ENCODE measurements at places on chromosomes 1 and 21.
A peak's percentile ranks its signal among the peaks of the same experiment; 100 is the strongest.

- DNase-seq = no peak
These were observed 30.8 kb downstream of the ST6GALNAC3 start for GRCh38 chr1:76105372-76105771.

DNA sequence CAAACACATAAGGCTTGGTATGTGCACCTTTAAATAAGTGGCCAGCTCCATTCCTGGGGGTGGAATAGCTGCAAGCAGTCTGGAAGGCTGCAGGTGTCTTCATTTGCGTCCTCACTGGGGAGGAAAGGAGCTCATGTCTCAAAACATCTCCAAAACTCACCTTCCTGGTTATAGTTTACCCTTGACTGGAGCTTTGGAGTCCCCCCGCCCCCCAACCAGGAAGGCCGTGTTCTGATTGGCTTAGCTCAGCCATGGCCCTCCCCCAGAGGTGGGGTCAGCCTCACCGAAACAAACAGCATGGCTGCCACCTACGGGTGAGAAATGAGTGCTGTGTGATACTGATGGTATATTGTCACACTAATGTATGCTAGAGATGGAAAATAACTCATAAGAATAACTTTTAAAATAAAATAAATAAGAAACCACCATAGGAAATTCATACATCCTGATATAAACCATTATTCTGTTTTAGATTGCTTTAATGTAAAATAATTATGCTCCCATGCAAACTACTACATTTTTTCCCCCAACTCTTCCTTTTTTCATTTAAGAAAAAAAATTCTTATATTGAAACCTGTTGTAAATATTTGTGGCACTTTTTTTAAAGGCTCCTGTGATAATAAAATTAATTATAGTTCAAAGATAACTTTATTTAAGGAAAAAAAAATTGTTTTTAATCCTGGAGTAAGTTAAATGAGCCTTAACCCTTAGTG is 90.8 kb downstream of the ZP4 start:
- DNase-seq = no peak

- peak; percentile 82 for DNase-seq
These were observed 24.1 kb upstream of the ALDH4A1 start for GRCh38 chr1:18926315-18927081.

DNA sequence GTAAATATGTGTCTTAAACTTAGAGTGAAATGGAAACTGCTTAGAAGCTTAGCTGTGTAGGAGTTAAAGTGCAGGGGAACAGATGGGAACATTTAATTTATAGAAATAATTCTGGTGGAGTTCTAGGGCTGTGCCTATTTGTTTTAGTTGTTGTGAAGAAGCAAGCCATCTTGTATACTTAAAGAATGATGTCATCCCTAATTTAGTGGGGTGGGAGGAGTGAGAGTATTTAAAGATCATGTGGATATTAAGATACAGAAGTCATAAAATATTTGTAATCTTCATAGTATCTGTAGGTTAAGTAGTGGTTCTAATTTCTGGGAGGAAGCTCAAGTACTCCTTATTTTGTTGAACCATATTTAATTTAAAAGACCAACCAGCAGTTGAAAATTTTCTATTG is 41.5 kb downstream of the BACH1 start:
- DNase-seq = no peak

DNA sequence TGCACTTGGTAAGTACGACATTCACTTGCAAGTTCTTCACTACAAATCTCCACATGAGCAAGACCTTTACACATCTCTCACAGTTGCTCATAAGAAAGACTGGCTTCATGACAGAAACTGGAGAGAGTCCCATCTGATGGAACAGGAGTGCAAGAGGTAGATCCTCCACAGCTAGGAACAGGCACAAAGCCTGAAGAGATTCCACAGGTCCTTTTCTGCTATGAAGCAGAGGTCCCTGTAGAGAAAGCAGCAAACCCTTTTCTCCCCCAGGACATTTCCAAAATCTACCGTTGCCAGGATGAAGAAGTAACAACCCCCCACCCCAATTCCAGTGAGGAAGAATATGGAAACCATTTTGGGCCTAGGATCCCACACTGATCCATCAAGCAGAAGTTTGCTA is 47.3 kb downstream of the EIF4G3 start:
- no peak for DNase-seq

GRCh38 chr1:93617670-93618499 is 63.8 kb downstream of the BCAR3 start:
- DNase-seq = no peak

DNA sequence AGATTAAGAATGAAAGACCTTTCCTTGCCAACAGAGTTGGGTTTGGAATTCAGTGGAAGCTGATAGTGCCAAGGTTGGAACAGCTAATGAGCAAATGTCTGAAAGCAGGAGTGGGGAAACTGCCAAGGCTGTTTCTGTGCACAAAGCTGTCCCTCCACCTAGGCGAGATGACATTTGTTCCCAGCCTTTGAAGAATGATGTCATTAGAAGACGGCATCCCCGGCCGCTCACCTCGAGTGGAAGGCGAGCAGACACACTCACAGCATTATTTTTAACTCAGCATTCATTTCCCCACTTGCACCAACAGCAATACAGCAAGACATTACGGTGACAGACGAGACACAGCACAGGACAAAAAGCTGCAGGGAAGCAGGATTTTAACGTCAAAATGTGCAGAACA is 463.9 kb downstream of the PCP4 start:
- no peak for DNase-seq

DNA sequence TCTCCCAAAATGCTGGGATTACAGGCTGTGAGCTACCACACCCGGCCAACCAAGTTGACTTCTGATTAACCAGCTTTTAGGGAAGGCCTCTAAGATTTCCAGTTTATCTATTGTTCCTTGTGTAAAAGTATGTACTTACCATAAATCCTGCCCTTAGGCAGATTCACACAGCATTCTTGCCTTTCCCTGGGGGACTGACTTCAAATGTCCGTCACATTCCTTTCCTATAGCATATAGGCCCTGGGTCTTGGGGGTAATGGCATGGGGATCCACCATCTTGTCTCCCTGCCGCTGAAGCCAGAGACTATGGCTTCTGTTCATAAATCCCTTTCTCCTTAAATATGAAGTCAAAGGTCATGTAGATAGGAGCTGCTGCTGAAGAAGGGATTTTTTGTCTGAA is 872 bp upstream of the PINK1 start:
- DNase-seq = no peak

GRCh38 chr1:89382479-89382878 is 18.6 kb downstream of the GBP6 start:
- DNase-seq = no peak

- no peak for DNase-seq
These were observed 3.6 kb upstream of the RSPH1 start for GRCh38 chr21:42499444-42500112.

- DNase-seq = no peak
These were observed 79.8 kb upstream of the HAO2 start for GRCh38 chr1:119288751-119289150.

DNA sequence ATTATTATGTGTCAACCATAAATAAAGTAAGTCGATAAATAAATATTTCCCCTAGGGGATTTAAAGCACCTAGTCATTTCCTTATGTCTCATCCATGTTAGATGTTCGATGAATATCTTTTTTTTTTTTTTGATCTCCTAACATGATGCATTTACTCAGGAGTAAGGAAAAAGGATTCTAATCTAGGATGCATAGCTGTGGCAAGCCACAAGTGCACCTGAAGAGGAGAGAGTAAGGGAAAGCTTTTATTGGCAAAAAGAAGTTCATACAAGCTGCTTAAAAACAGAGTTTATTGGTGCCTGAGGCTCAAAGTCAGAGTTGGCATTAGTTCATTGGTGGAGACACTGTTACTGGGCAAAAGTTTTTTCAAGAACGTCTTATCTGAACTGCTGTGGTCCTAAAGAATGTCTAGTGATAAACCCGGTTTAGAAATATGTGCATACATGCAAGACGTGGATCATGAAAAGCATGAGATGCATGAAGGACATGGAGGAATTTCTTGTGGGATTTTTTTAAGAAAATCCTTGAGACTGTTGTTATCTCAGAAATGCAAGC is 51.7 kb downstream of the SWT1 start:
- DNase-seq = no peak

DNA sequence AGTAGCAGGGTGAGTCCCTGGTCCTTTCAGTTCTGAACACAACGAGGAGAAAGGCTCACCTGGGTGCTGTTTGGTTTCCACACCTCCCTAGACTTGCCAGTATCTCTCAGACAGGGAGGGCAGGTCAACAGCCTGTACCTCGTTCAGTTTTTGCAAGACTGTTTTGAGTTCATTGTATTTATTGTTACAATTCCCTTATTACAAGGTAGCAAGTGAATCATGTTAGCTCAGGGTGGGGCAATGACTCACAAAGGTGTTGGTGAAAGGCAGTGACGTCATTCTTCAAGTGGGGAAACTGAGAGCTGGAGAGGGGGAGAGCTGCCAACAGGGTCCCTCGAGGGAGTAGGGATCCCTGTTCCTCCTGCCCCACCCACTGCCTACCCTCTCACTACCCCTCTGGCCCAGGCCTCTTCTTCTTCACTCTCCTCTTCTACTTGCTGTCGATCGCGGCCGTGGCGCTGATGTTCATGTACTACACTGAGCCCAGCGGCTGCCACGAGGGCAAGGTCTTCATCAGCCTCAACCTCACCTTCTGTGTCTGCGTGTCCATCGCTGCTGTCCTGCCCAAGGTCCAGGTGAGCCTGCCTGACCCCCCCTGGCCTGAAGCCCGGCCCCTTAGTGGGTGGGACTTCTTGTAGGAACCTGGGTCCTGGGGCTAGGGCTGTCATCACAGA is 13.4 kb downstream of the SERINC2 start:
- no peak for DNase-seq

DNA sequence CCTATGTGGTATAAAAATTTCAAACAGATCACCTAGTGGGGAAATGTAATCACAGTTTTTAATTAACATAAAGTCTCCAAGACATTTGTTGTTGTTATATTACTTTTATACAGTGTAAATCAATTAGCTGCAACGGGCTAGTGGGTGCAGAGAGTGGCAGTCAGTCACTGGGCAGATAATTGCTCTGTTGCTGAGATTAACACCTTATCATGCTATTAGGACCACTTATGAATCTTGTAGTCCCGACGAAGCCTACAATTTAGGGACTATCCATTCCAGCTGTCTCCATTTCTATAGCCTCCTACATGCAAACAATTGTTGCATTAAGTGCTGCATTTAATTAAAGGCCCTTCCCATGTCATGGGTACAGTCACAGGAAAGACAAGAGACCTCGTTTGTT is 158.9 kb upstream of the PROX1 start:
- no peak for DNase-seq

DNA sequence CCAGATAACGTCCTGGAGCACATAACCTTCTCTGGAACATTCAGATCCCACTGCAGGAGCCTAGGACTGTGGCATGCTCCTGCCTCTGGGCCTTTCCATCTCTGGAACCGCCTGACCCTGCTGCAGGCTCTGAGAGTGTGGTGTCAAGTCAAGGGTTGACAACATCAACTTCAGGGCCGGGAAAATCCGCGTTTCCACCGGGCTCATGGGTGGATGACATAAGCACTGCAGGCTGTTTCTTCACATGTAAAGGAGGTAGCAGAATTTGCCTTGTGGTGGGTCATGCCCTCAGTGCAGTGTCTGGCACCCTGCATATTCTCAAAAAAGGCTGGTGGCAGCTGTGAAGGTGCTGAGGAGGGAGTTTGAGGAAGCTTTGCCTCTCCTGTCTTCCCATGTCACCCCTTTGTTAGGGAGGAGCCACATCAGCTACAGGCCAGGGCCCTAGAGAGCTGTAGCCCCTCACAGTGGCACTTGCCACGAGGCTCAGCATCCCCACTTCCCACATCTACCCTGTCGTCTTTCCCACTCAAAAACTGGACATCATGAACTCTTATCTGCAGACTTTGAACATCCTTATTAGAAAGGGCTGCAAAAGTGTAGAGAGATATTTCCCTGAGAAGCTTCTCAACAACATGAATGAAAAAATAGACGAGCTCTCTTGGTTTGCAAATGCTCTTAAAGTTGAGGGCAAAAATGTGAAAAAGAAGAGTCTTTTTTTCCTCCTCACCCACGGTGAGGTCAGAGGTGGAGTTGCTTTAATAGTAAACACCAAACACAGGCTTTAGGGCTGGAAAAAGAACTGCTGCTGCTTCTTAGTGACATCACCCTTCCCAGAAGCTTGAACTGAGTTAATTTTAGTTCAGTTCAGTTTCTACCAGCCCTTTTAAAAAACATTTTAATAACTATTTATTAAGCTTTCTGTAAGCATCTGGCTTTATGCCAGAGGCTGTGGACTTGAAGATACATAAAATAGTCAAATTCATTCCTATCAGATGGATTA is 121.3 kb downstream of the HUNK start:
- no peak for DNase-seq

- no peak for DNase-seq
These were observed 83.4 kb downstream of the ASH1L start for GRCh38 chr1:155479205-155479604.

- DNase-seq = no peak
These were observed 11.4 kb upstream of the DNASE2B start for GRCh38 chr1:84386716-84387479.

- no peak for DNase-seq
These were observed 720 bp upstream of the F3 start for GRCh38 chr1:94542088-94542870.

DNA sequence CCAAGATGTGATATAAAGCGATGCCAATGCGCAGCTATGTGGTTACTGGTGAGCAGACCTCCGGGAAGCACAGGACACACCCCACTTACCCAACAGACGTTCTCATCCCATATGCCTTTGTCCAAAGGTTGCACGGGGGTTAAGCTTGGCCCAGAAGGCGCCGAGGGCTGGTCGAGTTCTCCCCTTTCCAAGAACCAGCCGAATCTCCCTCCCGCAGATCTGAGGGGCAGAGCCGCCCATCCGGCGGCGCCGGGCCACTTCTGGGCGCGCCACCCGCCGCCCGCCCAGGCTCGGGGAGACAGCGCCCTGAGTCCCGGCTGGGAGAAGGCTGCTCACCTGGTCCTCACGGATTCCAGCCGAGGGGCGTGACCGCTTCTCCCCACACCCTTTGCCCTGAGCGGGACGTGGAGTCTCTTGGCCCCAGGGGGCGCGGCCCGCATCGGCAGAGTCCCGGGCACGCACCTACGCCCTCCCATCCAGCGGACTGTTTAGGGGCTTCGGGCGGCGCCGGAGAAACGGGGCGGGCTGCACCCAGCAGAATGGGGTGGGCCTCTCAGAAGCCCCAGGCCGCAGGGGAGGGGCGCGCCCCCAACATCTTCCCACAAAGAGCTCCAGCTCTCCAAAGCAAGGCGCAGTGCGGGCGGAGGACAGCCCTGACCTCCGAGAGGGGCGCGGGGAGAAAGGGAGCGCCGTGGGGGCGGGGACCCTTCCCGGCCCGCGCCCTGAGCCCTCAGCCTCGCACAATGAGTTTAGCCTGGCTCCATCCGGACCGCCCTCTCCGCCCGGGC is 615 bp downstream of the GPR161 start:
- no peak for DNase-seq

GRCh38 chr1:36369061-36369861 is 16.5 kb downstream of the STK40 start:
- DNase-seq = peak; percentile 66
